ENCODE measurements at places on chromosomes 2 and 18. TPM values are rescaled to one million over a fixed set of nuclear protein-coding genes. Genes with fewer than 3 reads are reported as not detected.

Gene SLC11A1
- total RNA-seq: 0.19 TPM

Gene EGR4
- 1.6 TPM for total RNA-seq

Gene EHD3
- total RNA-seq: 0.95 TPM

Gene CRIM1
- 2.6 TPM for total RNA-seq

Gene CFAP65
- total RNA-seq: not detected

GRCh38 chr2:186755066-186755465 is 61.2 kb downstream of the FAM171B start:
- no peaks in the 10 kb centered on the region for H3K4me1 ChIP-seq
- no peaks in the 10 kb centered on the region for H3K27me3 ChIP-seq
- H3K36me3 ChIP-seq: no peaks in the 10 kb centered on the region

- H3K27me3 ChIP-seq: no peaks in the 10 kb centered on the region
- H3K36me3 ChIP-seq: no peaks in the 10 kb centered on the region
- peaks cover 11% of the 10 kb centered on the region for H3K4me1 ChIP-seq
- no peak overlapping the region for H3K27ac ChIP-seq
- DNase-seq: no peak
- H3K4me3 ChIP-seq: no peak overlapping the region
These were observed 104.6 kb downstream of the SMC6 start for GRCh38 chr2:17649026-17649425.

DNA sequence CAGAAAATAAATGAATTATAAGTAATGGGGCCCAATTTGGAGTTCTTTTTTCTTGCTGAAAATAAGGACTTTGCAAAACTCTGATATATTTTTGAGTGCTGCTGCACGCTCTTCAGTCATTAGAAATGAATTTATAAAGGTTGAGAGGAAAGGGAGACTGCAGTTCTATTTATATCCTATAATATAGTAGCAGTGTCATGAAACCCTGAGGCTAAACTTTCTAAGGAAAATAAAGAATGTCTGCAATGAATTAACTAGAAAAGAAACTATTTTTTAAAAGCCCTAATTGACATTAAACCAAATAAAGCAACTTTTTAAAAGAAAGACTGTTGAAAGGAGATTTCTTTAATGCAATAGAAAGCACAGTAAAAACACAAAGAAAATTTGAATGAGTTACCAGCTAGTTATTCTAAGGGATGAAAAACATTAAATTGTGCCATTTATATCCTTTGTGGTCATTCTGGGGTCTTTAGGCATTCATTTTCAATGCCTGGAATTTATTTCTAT is 1072.8 kb upstream of the TMEFF2 start:
- H3K4me3 ChIP-seq: no peak overlapping the region
- H3K27me3 ChIP-seq: no peaks in the 10 kb centered on the region
- no peaks in the 10 kb centered on the region for H3K36me3 ChIP-seq
- H3K4me1 ChIP-seq: no peaks in the 10 kb centered on the region
- DNase-seq: no peak
- H3K27ac ChIP-seq: no peak overlapping the region

- H3K36me3 ChIP-seq: no peaks in the 10 kb centered on the region
- peak overlapping the region; percentile 38 for H3K27ac ChIP-seq
- no peak overlapping the region for H3K4me3 ChIP-seq
- no peaks in the 10 kb centered on the region for H3K27me3 ChIP-seq
- DNase-seq: no peak
These were observed 137.9 kb upstream of the VRK2 start for GRCh38 chr2:57908736-57909161.

- no peak overlapping the region for H3K27ac ChIP-seq
- no peak for DNase-seq
- H3K27me3 ChIP-seq: peaks cover 9% of the 10 kb centered on the region
- H3K4me3 ChIP-seq: no peak overlapping the region
- H3K4me1 ChIP-seq: peaks cover 8% of the 10 kb centered on the region
- H3K36me3 ChIP-seq: peaks cover 1% of the 10 kb centered on the region
These were observed 126.0 kb downstream of the MREG start for GRCh38 chr2:215887303-215887702.

GRCh38 chr2:217325251-217325650 is 465.4 kb upstream of the TNP1 start:
- H3K4me3 ChIP-seq: no peak overlapping the region
- H3K4me1 ChIP-seq: peaks cover 12% of the 10 kb centered on the region
- H3K36me3 ChIP-seq: peaks cover 4% of the 10 kb centered on the region

- no peak for DNase-seq
- H3K4me3 ChIP-seq: no peak overlapping the region
- H3K27ac ChIP-seq: no peak overlapping the region
- H3K36me3 ChIP-seq: no peaks in the 10 kb centered on the region
These were observed 107.5 kb upstream of the SPATS2L start for GRCh38 chr2:200199005-200199404.

DNA sequence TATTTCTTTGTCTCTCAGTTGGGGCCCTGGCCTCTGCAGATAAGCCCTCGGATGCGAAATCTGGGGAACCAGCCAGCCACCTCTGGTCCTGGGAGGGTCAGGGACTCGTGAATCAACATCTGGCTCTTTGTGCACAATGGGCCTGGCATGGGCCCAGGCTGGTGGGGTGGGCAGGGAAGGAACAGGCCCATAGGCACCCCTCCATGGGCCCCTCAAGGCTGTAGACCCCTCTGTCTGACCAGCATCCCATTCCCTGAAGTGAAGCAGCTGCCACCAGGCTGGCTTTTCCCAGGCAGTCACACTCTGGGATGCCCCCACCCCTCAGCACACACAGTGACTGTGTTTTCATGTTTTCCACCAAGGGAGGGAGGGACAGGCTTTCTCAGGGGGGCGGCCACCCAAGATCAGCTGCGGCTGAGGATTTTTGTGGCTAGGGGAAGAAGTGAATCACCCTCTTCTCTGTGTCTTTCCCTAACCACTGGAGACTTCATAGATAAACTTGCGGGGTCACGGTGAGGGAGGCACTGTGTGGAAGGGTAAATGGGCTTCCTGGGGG is 166.0 kb downstream of the AGAP1 start:
- no peak for DNase-seq
- no peak overlapping the region for H3K4me3 ChIP-seq
- H3K36me3 ChIP-seq: no peaks in the 10 kb centered on the region
- H3K27me3 ChIP-seq: peaks cover 58% of the 10 kb centered on the region
- no peak overlapping the region for H3K27ac ChIP-seq

DNA sequence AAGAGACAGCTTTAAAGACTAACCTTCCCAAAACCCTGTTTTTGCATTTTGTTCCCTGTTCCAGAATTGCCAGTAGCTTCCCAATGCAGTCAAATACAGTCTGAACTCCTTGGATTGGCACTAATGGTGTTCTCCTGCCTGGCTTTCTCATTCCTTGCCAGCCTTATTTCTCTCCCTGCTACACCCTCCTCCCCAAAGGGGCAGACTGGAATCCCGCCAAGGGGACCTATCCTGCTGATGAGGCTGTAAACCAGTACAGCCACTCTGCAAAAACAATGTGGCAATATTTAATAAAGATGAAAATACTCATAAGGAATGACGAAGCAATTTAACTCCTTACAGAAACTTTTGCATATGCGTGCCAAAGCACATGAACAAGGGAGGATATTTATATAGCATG is 4.5 kb upstream of the SLC4A5 start:
- H3K27ac ChIP-seq: no peak overlapping the region

DNA sequence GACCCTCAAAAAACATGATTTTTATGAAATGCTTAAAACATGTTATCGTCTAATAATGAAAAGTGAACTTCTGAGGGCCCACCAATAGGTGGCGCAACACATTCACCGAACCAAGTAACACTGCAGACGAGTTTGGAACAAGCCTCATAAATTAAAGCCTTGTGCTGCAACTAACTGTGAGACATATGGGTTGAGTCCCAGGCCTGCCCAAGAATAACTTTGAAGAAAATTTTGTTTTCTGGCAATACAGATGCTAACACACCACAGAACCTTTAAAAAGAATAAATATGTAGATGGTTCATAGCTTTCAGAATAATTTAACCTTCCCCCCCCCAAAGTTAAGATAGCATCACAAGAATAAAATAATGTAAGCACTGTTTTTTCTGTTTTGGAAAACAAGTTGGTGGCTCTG is 285.9 kb downstream of the RNF144A start:
- H3K27ac ChIP-seq: peak overlapping the region; percentile 60
- no peaks in the 10 kb centered on the region for H3K36me3 ChIP-seq
- peaks cover 5% of the 10 kb centered on the region for H3K4me1 ChIP-seq
- peak; percentile 44 for DNase-seq
- no peak overlapping the region for H3K4me3 ChIP-seq

GRCh38 chr2:181788897-181789555 is 102.5 kb upstream of the ITPRID2 start:
- peaks cover 13% of the 10 kb centered on the region for H3K27me3 ChIP-seq
- H3K4me1 ChIP-seq: peaks cover 38% of the 10 kb centered on the region
- peaks cover 8% of the 10 kb centered on the region for H3K36me3 ChIP-seq
- H3K27ac ChIP-seq: no peak overlapping the region
- DNase-seq: no peak

GRCh38 chr2:186485576-186485870 is 537 bp upstream of the ZC3H15 start:
- no peaks in the 10 kb centered on the region for H3K27me3 ChIP-seq
- peak overlapping the region; percentile 93 for H3K27ac ChIP-seq
- H3K4me3 ChIP-seq: peak overlapping the region; percentile 97
- peaks cover 2% of the 10 kb centered on the region for H3K36me3 ChIP-seq
- DNase-seq: no peak

- no peaks in the 10 kb centered on the region for H3K36me3 ChIP-seq
- no peak overlapping the region for H3K4me3 ChIP-seq
- H3K27ac ChIP-seq: no peak overlapping the region
- DNase-seq: no peak
- no peaks in the 10 kb centered on the region for H3K4me1 ChIP-seq
- peaks cover 6% of the 10 kb centered on the region for H3K27me3 ChIP-seq
These were observed 32.8 kb upstream of the MC5R start for GRCh38 chr18:13791181-13791580.

- H3K4me3 ChIP-seq: no peak overlapping the region
- peaks cover 6% of the 10 kb centered on the region for H3K27me3 ChIP-seq
- no peaks in the 10 kb centered on the region for H3K36me3 ChIP-seq
These were observed 124.7 kb downstream of the ACKR3 start for GRCh38 chr2:236694146-236694888.

DNA sequence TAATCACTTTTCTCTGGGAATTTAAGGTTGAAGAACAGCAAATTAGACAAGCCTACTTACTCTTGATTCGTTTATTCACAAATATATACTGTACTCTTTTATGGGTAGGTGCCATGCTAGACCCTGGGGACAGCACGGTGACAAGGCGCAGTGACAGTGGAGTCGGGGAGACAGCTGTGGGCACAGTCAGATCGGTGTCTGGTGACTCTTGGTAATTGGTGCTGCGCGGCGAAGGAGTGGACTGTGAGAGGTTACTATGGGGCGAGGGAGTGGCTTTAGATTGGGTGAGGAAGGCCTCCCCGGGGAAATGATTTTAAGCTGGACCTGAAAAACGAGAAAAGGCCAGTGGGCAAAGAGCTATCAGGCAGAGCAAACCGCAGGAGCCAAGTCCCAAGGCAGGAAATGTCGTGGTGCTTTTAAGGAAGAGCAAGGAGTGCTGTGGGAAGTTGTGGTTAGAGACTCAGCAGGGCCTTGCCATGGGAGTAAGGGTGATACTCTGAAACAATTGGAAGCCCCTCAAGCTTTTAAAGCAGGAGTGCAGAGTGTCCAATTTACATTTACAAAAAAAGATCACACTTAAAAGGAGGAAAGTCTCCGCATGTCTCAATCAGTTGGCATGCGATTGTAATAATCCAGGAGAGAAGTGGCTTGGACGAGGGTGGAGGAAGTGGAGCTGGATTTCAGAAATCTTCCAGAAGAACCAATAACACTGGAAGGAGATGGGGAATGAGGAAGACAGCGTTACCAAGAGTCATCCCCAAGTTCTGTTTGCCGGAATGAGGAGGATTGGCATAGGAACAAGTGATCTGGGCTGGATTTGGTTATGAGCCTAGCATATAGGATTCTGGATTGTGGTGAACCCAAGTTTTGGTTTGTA is 36.1 kb upstream of the TXNDC2 start:
- no peaks in the 10 kb centered on the region for H3K4me1 ChIP-seq
- DNase-seq: no peak
- H3K27ac ChIP-seq: no peak overlapping the region
- H3K4me3 ChIP-seq: no peak overlapping the region

DNA sequence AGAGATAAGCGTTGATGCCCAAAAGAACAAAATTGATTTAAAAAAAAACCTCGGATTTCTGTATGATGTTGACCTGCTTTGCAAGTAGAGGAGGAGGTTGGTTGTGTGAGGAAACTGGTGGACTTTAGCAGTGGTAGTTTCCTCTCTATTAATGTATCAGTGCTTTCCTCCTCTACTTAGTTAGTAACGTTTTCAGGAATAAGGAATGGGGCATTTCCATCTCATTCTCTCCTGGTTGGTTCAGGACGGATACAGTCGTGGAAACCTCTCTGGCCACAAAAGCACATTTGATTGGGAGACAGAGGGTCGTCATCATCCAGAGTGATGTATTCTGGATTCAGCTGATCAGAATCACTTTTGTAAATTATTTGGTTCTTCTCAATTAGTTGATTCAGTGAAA is 1.5 kb downstream of the FHOD3 start:
- no peaks in the 10 kb centered on the region for H3K4me1 ChIP-seq
- H3K27me3 ChIP-seq: peaks cover 48% of the 10 kb centered on the region
- peak overlapping the region; percentile 31 for H3K4me3 ChIP-seq

GRCh38 chr18:70221156-70221914 is 15.8 kb upstream of the RTTN start:
- peaks cover 64% of the 10 kb centered on the region for H3K27me3 ChIP-seq
- H3K4me3 ChIP-seq: no peak overlapping the region
- H3K4me1 ChIP-seq: no peaks in the 10 kb centered on the region
- DNase-seq: no peak
- no peak overlapping the region for H3K27ac ChIP-seq

DNA sequence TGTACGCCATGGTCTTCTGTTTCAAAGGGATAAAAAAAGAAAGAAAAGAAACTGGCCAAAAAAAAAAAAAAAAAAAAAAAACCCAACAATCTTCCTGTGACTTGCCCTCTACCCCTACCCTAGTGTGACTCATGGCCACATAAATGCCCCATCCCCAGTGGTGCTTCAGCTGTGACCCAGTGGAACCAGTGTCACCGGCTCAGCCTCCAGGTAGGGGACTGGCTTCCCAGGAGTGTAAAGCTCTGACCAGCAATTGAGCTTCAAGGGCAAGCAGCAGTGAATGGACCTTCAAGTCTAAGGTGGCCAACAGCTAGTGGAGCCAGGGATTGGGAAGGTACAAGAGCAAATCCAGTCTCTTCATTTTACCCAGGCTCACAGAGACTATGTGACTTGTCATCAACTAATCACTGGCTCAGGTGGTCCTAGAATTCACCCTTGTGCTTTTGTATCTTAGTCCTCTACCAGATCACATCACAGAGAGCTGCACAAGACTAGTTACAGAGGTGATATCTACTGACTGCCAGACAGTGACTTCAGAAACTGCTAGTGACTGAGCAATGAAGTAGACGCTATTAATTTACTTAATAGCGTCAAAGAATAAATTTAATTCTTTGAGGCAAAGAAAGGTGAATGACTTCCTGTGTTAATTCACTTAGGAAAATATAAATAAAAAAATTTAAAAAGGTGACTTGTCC is 1.3 kb upstream of the TGFBRAP1 start:
- H3K36me3 ChIP-seq: peaks cover 2% of the 10 kb centered on the region
- H3K27ac ChIP-seq: peak overlapping the region; percentile 96
- H3K4me3 ChIP-seq: peak overlapping the region; percentile 91
- H3K27me3 ChIP-seq: no peaks in the 10 kb centered on the region
- H3K4me1 ChIP-seq: peaks cover 52% of the 10 kb centered on the region
- DNase-seq: peak; percentile 28

GRCh38 chr18:46433121-46433826 is 223.7 kb downstream of the LOXHD1 start:
- no peak overlapping the region for H3K27ac ChIP-seq
- DNase-seq: no peak
- no peaks in the 10 kb centered on the region for H3K27me3 ChIP-seq
- H3K36me3 ChIP-seq: no peaks in the 10 kb centered on the region
- H3K4me3 ChIP-seq: no peak overlapping the region
